ENCODE measurements at places on chromosomes 12 and 14.

GRCh38 chr12:121883315-121883660 is 5.3 kb upstream of the PSMD9 start:
- DNase-seq, result no peak

- DNase-seq, result no peak
Measured at GRCh38 chr14:74347097-74347794, 1.0 kb upstream of the VRTN start.

DNA sequence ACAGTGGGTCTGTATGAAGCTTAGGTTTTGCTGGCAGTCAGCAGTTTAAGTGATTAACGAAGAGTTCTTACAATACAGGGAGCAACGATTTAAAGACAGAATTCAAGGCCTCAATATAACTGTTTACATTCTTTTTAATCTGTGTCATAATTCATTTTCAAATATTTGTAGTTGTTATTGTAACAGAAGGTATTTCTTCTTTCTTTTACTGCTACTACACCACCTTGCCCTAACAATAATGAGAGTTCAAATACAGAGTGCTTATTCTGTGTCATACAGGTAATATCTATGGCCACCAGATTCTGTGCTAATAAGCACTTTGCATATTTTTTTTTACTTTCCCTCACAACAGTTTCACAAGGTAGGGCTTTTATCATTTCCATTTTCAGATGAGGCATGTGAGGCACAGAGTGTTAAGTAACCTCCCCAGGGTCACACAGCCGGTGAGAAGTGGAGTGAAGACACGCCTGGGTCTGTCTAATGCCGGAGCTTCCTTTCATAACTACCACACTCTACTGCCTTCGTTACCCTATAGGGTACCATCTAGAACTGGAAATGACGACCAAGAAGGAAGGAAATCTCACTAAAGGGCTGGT is 81.9 kb downstream of the PELI2 start:
- DNase-seq, result no peak

GRCh38 chr12:53530920-53531319 is 23.6 kb upstream of the NPFF start:
- DNase-seq, result no peak

DNA sequence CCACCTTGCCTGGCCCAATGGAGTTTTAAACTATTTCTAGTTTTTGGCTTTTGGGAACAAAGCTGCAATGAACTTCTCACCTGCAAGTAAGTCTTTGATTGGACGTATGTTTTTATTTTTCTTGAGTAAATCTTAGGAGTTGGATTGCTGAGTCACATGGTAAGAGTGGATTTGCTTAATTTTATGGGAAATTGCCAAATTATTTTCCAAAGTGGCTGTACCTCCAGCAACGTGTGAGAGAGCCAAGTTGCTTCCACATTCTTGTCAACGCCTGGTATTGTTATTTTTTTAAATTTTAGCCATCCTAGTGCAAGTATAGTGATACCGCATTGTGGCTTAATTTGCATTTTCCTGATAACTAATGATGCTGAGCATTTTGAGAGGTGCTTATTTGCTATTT is 136.6 kb downstream of the LMNTD1 start:
- DNase-seq, result no peak

GRCh38 chr12:127277882-127278281 is 989.1 kb upstream of the TMEM132C start:
- no peak for DNase-seq

DNA sequence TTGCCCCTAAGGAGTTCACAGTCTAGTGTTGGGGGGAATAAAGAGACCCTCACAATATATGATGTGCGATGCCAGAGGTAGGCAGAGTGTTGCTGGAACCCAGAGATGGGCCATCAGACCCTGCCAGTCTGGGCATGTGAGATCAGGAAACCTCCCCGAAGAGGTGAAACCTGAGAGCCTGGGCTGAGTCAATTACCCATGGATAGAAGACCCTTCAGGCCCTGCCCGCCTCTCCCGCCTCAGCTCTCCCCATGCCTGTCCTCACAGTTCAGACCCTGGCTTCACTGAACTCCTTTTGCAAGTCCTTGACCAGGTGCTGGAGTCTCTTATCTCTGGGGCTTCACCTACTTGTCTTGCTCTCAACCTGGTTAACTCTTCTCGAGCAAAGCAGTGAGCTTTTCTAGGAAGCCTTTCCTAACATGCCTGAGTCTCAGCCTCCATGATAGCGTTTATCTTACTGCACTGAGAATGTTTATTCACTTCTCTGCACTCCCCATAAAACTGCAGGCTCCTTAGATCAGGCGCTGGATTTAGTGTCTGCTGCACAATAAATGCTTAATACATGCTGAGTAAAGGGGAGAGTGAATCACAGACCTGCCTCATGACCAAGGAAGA is 19.6 kb downstream of the ALDH1L2 start:
- no peak for DNase-seq

- no peak for DNase-seq
Measured at GRCh38 chr14:81516986-81517797, 16.5 kb downstream of the SEL1L start.

DNA sequence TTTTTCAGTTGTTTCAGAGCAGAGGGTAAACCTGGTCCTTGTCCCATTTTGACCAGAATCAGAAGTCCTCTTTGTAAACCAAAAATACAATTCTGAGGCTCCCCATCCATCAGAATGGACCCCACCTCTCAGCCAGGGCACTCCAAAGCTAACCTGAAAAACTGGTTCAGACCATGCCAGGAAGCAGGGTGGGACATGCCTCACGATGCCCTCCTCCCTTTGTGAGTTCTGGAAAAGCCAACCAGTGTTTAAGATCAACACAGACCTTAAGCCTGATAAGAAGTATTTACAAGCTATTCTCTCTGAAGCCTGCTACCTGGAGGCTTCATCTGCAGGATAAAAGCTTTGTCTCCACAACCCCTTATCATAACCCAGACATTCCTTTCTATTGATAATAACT is 35.4 kb downstream of the TNFAIP2 start:
- DNase-seq, result no peak
